Activated CD4-positive, alpha-beta T cell treated with anti-CD3 and anti-CD28 coated beads, Interleukin-2, amount 50 U/mL, for 4 hours (primary cell): ENCODE measurements at places on chromosomes 7 and 10.

DNA sequence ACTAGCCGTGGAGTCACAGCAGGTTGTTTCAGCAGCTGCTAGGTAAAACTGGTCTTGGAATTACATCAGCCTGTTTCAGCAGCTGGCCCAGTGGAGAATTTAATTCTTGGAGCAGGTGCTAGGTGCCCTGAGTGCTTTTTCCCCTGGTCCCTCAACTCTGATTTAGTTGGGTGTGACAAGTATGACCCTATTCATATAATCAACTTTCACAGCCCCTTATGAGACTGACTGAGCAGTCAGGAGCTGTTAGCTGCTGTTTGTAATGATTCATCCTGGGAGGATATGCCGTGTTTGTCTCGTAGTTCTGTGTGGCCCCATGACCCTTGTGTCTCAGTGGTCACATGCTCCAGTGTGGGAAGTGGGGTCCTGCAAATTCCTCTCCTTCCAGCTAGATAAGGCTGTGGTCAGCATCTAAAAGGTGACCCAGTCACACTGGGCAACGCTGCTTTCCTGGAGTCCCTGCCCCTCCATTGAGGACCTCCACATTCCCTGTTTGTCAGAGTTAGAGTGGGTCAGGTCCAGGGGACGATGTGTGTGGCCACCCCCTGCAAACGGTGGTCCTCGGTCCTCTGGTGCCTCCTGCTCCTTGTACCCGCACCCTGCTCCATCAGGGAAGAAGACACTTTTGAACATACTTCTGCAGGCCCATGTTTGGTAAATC, 28.3 kb downstream of the TBATA start:
- DNase-seq: no peak

DNA sequence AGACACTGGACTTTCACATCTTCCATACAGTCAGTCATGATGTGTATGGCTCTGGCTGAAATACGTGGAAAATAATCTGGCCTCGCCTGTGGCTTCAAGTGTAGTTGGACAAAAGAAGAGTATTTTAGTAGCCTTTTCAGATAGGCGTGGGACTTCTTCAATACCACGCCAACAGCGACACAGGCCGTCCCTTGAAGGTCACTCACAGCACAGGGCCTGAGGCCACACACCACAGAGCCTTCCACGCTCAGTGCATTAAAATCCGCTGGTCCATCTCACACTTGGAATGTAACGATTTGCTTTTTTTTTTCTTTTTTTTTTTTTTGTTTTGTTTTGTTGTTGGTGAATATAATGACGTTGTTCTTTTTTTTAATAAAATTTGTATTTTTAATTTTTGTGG, 51.8 kb upstream of the SUN1 start:
- no peak for DNase-seq

DNA sequence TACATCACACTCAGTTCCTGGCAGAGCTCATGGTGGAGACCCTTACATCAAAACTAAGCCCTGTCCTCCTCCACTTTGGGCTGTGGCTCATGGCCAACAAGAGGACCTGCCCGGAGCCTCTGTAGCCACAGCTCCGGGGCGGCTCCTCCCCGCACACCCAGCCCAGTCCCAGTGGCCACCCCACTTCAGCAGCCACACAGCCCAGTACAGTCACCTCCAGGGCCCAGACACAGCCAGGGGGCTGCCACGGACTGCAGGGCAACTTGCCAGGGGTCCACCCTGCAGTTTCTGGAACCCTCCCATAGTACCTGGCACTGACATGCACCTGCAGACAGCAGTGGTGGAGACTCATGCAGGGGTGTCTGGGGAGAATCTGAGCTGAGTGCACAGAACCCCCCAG, 11.8 kb downstream of the ADGRA1 start:
- DNase-seq: no peak

DNA sequence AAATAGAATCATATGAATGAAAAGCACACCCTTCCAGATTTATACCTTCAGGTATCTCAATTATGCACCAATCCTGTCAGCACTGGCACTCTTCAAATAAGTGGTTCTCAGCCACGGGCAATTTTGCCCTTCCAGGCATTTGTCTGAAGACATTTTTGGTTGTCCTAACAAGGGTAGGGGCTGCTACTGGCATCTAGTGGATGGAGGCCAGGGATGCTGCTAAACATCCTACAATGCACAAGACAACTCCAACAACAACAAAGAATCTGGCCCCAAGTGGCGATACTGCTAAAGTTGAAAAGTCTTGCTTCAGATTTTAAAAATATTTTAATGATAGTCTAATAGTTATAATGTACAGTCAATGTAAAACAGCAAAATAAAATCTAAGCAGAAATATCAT, 16.1 kb downstream of the CCDC186 start:
- DNase-seq: no peak

DNA sequence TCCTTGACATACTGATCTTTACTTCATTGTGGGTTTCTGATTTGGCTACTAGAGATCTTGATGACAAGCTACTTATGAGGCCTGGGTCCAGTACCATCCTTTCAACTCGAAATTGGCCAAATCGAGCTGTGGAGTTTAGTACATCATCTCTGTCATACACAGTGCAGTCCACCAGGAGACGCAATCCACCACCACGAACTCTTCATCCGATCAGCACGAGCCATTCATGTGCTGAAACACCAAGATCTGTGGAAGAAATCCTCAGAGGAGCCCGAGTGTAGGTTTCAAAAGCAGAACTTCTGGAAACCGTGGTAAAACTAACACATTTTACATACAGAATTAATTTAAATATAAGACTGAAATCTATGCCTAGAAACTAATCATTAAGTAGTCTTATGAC, 14.2 kb downstream of the DNAJC9 start:
- DNase-seq: no peak

DNA sequence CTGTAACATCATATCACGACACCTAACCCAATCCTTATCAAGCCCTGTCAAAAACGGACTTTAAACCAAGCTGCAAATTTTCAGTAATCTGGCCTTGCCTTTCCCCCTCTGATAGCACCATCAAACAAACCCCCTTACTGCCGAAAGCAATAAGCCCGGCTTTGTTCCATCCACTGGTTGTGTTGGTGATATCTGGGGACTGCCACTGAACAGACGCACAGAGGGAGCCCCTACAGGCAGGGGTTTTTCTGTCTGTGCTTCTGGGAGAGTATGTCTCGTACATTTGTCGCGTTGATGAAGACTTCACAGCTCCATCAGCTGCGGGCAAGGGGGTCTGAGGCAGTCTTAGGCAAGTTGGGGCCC, 550 bp upstream of the PLAU start:
- DNase-seq: no peak

GRCh38 chr10:28879875-28880682, 202.8 kb downstream of the BAMBI start:
- DNase-seq: no peak

- DNase-seq: peak; percentile 86
Measured at GRCh38 chr7:100469227-100470044, 5.4 kb upstream of the SPACDR start.

- no peak for DNase-seq
Measured at GRCh38 chr7:108094346-108094745, 35.8 kb downstream of the LAMB4 start.

- DNase-seq: no peak
Measured at GRCh38 chr7:2818121-2818520, 26.0 kb downstream of the GNA12 start.
